ENCODE measurements at places on chromosomes 4 and X.

DNA sequence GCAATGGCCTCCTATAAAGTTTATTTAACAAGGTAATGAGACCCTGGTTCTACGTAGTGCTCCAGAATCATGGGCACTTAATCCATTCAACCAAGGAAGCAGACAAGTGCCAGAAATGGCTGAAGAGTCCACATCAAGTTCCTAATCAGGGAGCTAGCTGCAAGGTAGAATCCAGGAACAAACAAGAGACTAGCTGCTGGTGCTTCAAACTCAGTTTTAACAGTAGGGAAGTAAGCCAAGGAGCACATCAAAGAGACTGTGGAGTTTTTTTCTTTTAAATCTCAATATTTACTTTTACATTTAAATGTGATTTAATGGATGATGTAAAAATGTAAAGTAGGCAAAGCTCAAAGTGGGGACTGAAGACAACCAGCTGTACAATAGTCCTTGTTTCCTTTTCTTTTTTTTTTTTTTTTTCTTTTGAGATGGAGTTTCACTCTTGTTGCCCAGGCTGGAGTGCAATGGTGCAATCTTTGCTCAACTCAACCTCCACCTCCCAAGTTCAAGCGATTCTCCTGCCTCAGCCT is 630.4 kb downstream of the CCSER1 start:
- DNase-seq, result no peak

DNA sequence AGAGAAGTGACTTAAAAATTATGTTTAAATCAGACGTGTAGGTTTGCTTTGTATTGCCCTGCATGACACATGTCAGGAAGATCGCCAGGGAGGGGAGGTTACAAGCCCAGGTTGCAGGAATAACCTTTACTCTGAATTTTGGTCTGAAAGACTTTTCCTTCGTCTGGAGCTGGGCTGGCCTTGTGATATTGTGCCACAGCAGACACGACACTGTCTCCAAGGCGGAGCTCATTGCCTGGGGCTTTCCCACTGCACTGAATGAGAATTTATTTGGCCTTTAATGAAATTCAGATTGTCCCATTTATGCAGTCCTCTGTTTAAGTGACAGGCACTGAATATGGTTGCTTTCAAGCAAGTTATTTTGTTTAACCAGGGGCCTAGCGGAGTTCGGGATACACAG is 45.1 kb downstream of the RHOH start:
- no peak for DNase-seq

DNA sequence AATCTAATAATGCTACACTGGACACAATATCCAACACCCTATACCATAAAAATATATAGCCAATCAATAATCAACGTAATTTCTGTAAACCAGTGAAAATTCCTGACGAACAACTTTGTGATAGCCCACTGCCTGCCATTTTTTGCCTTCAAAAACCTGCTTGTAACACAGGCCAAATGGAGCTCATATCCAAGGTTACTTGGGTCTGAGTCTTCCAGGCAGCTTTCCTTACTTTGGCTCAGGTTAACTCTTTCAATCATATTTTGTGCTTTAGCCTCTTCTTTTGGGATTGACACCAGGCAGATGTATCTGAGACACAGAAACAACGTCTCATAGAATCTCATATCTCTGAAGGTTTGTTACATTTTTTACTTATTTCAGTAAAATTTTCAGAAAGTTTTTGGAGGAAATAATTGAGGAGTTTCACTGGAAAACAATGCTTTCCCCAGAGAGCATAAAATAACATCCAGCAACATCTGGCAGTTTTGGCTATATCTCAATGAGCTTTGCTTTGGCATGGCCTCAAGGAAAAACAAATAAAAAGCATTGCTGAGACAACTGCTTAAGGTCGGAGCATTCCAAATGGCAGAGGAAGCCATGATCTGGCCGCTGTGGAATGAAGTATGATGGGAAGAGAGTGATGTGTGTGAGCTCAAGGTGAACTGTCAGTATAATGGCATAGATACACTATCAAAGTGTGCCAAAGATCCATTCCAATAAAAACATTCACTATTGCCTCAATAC is 162.9 kb upstream of the SPIN4 start:
- no peak for DNase-seq

DNA sequence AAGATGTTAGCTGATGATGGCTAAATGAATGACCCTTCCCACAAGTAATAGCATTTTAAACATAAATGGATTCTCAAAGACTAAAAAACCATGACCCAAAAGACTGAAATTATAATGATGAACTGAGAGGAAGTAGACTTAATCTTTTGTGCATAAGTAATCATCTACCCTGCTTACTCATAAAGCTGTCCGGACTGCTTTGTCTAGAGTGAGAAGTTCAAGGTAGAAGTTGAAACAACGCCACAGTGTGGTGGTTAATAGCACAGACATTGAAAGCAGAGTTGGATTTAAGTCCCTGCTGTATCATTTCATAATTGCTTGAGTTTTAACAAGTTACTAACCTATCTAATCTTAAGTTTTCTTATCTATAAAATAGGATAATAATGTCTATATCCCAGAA is 346.6 kb downstream of the CENPC start:
- DNase-seq, result no peak

DNA sequence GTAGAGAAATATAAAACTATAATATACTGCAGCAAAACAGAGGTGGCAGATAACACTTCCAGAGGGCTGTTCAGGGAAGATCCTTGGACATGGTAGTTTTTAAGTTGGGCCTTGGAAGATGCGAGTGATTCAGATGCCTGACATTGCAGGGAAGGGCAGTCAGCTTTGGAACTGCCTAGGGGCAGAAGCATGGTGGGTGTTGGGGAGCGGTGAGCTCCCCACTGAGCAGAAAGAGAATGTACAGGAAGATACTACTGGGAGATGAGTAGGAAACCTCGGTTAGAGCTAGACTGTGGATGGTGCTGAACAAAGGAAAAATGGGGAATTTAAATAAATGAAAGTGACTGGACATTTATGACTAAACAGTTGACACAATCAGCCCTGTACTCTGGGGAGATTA is 24.9 kb upstream of the SEC24B start:
- DNase-seq, result no peak

GRCh38 chr4:31741326-31741725 is 1021.2 kb downstream of the PCDH7 start:
- no peak for DNase-seq

DNA sequence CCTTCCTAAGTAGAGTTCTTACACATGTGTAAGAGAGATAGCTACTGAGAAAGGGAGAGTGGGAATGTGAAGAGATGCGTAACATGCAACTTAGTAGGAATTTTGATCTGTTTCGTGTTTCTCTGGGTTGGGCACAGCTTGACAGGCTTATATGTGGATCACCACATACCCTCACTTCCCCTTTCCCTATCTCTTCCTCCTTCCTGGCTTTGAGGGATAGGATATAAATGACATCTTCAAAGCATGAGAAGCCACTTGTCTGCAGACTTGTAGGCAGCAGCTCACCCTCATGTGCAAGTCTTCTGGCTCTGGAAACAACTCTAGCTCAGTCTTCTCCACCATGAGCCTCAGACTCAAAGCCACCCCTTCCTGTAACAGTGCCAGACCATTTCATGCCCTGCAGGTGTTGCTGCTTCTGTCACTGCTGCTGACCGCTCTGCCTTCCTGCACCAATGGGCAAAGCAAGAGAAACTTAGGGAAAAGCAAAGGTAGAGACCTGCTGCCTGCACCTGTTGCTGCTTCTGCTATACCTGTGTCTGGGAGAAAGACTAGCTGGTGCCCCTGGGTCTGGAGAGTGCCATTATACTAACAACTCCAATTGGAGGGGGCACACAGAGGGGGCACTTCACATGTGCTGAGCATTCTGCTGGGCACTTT is 5.4 kb upstream of the PF4V1 start:
- DNase-seq, result peak; percentile 23

- no peak for DNase-seq
Observed at GRCh38 chrX:31670245-31670644, 598.4 kb upstream of the FTHL17 start.

- no peak for DNase-seq
Observed at GRCh38 chrX:12115377-12115776, 22.9 kb upstream of the FRMPD4 start.

DNA sequence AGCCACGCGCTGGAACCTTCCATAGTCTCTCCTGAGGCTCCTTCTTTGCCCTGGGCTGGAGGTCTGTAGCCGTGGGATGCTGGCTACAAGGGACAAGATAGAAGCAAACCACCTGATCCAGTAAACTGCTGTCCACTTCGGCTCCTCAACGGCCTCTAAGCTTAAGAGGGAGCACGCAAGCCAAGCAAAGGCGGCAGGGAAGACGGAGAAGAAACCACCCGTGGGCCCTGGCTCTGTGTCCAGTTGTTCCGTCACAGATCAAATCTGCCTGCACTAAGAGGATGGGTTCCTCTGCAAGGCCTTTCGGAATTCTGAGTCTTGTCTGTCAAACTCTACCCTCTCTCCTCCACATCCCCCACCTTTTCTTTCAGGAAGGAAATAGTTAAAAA is 401 bp upstream of the EDNRA start:
- DNase-seq, result no peak

- DNase-seq, result no peak
Observed at GRCh38 chr4:88705805-88706492, 8.3 kb upstream of the NAP1L5 start.

- no peak for DNase-seq
Observed at GRCh38 chr4:143281507-143282190, 55.0 kb upstream of the GAB1 start.

GRCh38 chr4:177964693-177965168 is 522.5 kb upstream of the AGA start:
- no peak for DNase-seq

- DNase-seq, result no peak
Observed at GRCh38 chr4:38014421-38014852, 54.2 kb downstream of the PTTG2 start.

- no peak for DNase-seq
Observed at GRCh38 chr4:80592950-80593349, 257.4 kb downstream of the CFAP299 start.

GRCh38 chr4:131288441-131288840 is 1860.7 kb upstream of the PCDH10 start:
- no peak for DNase-seq

- no peak for DNase-seq
Observed at GRCh38 chr4:184375027-184375426, 99.3 kb downstream of the IRF2 start.

DNA sequence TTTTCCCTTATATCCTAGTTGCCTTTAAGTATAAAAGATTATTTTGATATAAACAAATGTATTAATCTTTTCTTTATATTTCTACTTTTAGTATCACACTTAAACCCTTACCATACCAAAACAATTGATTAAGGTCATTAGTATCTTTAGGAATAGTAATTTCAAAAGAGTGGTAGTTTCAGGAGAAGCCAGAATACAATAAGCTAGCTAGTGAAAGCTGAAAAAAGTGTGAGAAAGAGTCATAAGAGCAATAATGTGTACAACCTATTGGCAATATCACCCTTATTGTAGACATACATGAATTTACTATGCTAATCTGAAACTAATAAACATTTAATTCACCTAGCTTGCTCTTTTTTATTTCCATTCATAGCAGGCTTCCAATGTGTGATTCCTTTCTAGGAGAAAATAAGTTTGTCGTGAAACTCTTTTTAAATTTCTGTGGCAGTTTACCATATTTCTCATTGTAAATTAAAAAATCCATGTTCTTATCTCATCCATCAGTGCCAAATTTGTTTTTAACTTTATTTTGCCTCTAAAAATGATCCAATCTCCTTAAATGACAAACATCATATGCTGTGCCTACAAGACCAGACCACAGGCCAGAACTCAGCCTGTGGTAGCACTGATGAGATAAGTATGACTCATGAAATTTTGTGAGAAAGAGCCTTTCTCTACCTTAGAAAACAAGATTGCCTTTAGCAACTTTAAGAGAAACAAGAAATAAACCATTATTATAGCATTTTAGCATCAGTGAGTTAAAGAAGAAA is 8.1 kb downstream of the NEK1 start:
- DNase-seq, result peak; percentile 52

DNA sequence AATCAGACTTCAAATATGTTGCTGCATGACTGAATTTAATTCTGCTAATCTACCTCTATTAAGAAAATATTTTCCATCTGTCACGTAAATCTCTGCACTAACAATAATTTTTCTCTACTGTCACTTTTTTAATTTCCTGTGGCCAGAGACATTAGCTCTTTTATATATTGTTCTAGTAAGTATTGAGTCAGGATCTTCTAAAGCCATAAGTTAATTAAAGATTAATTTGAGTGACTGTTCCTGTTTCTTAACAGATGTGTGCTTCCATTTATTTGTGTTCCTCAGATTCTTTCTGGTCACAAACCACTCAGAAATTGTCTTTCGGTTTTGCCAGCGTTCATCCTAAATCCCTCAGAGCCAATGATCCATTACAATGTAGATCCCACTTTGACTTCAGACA is 2.4 kb upstream of the SMR3B start:
- no peak for DNase-seq

GRCh38 chr4:69239557-69240168 is 25.1 kb upstream of the UGT2B11 start:
- no peak for DNase-seq

DNA sequence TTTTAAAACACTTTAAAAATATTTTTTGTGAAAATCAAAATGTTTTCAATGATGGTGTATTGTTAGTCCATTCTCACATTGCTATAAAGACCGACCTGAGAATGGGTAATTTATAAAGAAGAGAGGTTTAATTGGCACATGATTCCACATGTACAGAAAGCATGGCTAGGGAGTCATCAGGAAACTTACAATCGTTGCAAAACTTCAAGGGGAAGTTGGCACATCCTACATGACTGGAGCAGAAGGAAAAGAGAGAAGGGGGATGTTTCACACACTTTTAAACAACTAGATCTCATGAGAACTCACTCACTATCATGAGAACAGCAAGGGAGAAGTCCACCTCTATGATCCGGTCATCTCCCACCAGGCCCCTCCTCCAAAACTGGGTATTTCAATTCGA is 110.7 kb downstream of the TMEM47 start:
- DNase-seq, result no peak

GRCh38 chr4:24574236-24574635 is 10.1 kb downstream of the DHX15 start:
- DNase-seq, result no peak

DNA sequence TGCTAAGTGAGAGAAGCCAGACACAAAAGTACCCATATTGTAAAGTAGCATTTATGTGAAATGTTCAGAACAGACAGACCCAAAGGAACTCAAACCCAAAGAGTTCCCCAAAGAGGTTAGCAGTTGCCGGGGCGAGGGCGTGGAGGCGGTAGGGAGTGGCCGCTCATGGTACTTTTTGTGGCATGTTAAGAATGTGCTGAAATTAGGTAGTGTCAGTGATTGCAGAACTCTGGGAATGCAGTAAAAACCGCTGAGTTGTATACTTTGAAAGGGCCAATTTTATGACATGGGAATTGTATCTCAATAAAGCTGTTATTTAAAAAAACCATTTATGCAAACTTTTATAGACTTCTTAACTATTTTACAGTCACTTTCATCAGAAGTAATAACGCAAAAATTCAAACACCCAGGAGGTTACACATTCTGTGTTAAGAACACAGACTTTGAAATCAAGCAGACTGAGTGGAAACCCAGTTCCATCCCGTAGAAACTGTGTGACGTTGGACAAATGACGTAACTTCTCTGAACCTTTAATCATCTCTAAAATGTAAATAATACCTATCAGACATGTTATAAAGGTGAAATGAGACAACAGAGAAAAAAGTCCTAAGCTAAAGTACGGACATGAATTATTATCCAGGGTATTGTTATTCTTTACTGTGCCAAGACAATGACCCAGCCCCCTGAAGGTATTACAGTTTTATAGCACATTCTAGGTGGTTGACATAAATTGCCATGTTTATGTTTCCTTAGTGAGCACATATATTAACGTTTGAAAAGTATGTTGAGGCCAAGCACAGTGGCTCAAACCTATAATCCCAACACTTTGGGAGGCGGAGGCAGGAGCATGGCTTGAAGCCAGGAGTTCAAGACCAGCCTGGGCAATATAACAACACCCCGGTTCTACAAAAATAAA is 19.7 kb downstream of the ZFP42 start:
- DNase-seq, result no peak
